ENCODE measurements at places on chromosomes 5 and 9.

DNA sequence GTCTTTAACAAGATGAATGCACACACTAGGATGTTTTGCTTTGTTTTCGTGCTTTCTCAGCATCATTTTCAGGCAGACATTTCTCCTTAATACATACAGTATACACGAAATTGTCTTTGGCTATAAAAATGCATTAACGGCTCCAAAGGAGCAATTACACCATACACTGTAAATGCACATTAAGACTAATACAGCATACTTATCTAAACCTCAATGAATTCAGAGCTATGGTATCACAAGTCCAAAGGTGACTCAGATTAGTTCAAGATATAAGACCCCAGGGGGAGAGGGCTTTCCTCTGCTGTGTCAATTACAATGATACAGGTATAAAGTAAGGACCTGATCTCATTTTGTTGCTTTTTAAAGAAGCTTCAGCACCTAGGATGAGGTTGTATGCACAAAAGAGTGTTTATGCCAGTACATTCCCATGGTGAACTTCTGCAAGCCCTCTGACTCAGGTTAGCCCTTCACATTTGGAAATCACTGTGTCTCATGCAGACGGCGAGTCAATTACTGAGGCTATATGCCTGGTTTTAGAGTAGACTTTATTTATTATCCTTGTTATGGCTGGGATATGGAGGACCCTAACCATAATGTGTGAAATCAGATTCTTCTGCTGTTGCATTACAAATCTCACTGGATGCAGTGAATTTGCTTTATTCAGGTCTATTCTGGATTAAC lies 233.3 kb downstream of the ZNF608 start:
- DNase-seq, result no peak

- peak; percentile 83 for DNase-seq
These were observed 23.6 kb upstream of the TNFSF8 start for GRCh38 chr9:114953959-114954358.

DNA sequence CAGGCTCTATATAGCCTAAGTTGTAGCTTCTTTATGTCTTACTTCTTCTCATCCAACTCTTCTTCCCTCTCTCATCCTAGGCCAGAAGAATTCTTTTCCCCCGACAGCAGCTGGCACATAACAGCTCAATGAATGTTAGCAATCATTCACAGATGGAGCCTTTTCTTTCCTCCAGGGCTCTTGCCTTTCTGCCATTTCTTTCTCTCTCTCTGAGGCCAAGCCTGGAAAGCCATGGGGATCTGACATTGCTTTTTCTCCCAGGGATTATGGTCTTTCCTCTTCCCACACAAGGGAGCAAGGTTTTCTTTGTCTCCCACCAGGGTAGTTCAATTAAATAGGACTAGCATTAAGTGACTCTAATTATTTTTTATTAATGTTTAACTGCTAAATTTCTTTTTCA lies 20.5 kb downstream of the SMIM15 start:
- no peak for DNase-seq

DNA sequence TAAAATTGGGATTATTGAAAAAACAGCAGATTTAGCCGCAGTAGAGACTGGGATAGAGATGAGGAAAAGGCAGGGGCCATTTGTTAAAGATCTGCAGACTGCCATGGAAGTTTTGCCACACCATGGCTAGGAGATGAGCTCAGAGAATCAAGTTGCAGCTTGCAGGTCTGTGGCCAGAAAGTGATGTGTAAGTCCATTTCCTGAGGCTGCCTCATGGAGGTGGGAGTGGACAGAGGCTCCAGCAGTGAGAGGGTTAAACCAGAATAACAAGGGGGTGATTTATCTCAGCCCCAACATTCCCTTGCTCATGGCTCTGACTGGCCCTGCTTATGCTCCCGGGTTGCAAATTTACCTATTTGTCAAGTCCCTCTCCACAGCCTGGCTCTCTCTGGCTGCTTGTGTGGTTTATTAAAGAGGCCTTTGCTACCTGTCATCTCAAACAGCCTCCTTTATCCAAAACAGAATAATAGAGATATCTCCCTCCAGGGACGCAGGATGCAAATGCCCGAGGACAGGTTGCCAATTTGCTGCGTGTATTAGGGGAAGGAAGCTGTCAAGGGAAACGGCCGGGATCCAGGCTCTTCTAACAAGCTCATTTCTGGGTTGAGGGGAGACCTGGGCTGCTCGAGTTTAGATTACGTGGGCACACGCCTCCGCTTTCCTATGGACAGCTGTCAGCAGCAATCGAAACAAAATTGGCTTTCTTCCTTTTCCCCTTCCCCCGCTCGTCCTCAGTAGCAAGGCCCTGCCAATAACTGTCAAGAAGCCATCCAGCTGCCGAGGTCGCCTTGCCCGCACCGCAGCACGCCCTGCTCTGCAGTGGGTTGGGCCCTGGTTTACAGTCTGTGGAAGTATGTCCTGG lies 72.8 kb upstream of the PITX1 start:
- peak; percentile 23 for DNase-seq

- DNase-seq, result peak; percentile 14
These were observed 16.6 kb downstream of the GGTA1 start for GRCh38 chr9:121483049-121483448.

GRCh38 chr5:140346348-140347221 lies at the start of gene HBEGF:
HBEGF (minus strand) TSS chr5:140346603; CDS start chr5:140346328, 275 bp downstream.
- DNase-seq, result peak; percentile 82

DNA sequence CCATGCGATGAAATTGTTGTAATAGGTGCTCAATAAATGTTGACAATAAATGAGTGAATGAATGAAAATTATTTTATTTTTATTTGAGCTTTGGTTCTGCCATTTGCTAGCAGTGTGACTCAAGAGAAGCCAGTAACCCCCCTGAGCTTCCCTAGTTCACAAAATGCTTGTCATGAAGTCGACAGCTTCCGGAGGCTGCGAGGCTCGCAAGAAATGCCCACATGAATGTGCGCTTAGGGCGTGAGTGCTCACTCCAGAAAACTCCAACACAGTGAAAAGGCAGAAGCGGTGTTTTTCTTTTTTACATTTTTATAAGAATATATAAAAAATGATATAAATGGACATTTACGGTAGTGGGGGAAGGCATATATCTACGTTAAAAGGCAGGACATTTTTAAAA lies 26.5 kb downstream of the CDKN2A start:
- no peak for DNase-seq

Data from ELR (cell line).